ENCODE measurements at places on chromosomes 4 and X.

DNA sequence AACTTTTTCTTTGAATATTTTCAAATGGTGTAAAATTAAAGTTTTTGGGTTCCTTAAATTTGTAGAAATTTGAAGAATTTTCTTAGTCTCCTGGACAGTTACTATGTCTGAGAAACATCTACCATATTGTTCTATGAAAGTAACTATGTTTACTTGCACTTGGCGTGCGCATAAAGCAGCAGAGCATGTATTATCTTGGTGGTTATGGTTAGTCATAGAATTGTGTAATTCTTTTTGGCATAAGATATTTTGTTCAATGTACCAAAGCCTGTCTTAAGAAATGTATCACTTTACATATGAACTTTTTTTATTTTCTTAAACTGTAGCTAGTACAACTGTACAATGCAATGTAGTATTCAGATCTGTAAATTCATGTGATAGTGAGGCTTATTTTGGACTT is 49.2 kb downstream of the CDS1 start:
- DNase-seq: no peak

- no peak for DNase-seq
These were observed 83.6 kb upstream of the TTC29 start for GRCh38 chr4:147029296-147029695.

DNA sequence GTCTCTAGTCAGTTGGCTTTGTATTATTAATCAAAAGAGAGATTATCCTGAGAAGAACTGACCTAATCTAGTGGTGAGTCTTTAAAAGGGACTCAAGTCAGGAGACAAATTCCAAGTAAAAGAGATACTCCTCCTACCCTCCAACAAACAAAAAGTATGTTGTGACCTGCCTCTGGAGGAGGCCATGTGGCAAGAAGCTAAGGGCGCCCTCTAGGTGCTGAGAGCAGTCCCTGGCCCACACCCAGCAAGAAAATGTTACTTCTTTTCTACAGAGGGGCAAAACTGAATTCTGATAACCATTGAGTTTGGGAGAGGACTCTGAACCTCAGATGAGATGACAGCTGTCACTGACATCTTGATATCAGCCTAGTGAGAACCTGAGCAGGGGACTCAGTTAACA is 953.6 kb upstream of the AGA start:
- no peak for DNase-seq

- DNase-seq: no peak
These were observed 75.4 kb upstream of the FAT1 start for GRCh38 chr4:186798951-186799659.

DNA sequence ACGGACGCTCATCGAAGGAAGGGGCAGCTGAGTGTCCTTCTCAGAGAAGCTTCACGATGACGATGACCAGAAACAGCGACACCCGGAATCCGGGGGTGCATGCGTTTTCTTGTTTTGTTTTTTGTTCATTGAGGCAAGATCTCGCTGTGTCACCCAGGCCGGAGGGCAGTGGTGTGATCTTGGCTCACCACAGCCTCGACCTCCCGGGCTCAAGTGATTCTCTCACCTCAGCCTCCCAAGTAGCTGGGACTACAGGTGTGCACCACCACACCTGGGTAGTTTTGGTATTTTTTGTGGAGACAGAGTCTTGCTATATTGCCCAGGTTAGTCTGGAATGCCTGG is 19.8 kb downstream of the DGKQ start:
- DNase-seq: no peak

- peak; percentile 74 for DNase-seq
These were observed 403 bp downstream of the SGCB start for GRCh38 chr4:52037689-52038102.

Measured in HuH-7 (cell line).